ENCODE measurements at places on chromosomes 13 and 19.

GRCh38 chr19:17560205-17560595 is 4.8 kb downstream of the COLGALT1 start:
- peak; percentile 24 for DNase-seq

GRCh38 chr19:10000171-10000826 is 10.0 kb downstream of the COL5A3 start:
- no peak for DNase-seq

DNA sequence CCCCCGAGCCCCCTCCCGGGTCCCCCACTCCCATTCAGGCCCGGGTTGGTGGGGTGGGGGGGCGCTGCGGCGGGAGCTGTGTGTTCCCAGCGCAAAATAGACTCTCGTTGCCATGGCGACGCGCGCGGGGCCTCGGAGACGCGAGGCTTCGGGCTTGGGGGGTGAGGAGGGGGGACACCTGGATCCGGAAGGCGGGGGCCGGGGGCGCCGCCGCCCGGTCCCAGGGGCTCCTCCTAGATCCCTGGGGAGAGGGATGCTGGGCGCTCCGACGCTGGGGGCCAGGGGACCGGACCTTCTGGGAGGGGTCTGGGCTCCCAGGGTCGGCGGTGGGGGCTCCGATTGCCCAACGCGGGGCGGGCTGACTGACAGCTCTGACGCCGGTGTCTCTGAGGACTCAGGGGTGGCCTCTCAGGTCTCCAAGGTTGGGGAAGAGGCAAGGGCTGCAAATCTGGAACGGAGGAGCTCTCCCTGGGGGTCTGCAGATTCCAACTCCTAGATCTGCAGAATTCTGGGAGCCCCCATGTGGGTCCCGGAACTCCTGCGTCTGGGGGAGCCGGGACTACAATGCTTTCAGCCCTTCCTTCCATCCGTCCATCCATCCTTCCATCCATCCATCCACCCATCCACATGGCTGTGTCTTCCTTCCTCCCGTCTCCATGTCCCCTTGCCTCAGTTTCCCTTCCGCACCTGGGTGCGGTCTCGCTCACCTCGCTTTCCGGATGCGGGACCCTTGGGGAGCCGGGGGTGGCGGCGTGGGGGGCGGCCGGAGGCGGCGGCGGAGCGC is 9.1 kb upstream of the SHISA7 start:
- DNase-seq: no peak

DNA sequence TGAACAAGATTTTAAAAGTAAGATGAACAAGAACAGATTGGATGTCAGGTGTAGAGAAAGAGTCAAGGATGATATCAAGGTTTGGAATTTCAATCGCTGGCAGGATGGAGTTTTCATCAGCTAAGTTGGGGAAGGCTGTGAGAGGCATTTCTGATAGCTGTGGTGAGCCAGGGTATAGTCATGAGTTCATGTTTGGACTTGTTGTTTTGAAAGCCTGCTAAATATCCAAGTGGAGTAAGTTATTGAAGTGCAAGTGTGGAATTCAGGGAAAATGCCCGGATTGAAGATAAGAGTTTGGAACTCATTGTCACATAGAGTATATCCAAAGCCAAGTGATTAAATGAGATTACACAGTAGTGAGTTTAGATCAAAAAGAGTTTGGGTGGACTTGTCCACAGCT is 11.0 kb upstream of the EPSTI1 start:
- DNase-seq: no peak

GRCh38 chr13:21733475-21734263 is 62.8 kb downstream of the FGF9 start:
- DNase-seq: no peak

GRCh38 chr13:99425485-99426341 is 75.6 kb upstream of the TM9SF2 start:
- DNase-seq: no peak

DNA sequence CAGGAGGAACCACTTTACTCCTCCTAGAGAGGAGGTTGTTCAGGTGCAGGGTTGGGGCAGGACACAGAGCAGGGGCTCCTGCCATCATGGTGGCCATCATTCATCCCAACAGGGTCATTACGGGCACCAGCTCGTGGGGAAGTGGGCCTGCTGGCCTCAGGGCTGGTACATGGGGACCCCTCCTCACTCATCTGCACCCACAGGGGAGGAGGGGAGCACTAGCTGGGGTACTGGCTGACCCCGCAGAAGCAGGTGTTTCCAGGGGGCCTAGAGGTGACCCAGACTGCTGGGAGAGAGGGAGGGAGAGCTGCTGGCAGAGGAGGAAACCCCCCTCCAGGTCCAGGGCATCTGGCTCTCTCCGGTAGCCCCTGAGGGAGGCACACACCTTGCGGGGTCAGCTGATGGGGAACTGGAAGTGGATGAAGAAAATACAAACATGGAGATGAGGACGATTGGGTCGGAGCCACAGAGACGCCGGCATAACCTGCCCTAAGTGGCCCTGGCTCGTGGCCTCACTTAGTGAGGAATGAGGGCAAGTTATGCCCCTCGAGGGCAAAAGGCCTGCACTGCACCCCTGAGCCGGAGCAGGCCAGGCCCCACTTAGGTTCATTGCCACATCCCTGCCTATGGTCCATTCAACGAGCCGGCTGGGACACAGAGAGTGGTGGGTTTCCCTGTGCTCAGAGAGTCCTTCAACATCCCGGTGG is 76.2 kb downstream of the SOX1 start:
- DNase-seq: no peak

DNA sequence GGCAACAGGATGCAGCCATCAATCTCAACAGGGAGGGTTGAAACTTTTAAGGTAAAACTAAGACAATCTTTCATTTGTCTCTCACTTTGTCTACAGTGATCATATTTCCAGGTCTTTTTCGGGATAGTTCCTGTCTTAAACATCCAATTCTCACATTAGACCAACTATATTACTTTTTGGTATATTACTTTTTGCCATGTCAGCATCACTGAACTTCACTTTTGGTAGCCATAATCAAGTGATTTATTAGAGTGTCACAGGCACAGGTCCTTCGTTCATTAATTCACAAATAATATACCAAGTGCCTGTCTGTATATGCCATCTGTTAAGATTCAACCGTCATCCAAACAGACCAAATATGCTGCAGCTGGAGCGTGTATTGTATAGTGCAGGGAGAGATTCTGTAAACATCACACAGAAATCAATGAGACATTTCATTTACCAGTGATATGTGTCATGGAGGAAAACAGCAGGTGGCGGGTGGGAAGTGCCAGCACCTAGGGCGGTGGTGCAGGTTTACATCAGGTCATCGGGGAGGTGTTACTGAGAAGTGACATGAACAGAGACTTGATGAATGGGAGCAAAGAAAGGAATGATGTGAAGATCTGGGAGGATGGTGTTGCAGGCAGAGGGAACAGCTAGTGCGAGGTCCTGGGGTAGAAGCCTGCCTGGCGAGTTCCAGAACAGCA is 24.9 kb downstream of the ARHGEF7 start:
- DNase-seq: no peak

DNA sequence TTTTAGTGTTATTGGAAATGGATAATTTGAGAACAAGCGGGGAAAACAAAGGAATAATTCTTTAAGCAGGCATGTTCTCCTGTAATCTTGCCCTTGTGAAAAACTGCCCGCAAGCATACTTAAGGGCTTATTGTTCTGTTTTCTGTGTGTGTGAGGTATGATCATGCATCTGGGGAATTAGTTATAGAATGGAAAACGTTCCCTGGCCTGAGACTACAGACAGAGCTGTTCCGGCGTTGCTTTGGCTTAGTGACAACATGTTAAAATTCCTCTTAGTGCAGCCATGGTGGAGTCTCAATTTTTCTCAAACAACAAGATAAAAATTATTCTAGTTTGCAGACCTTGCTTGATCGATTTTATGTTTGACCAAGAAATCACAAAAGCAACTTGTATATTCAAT is 560.2 kb upstream of the SPRY2 start:
- DNase-seq: no peak

DNA sequence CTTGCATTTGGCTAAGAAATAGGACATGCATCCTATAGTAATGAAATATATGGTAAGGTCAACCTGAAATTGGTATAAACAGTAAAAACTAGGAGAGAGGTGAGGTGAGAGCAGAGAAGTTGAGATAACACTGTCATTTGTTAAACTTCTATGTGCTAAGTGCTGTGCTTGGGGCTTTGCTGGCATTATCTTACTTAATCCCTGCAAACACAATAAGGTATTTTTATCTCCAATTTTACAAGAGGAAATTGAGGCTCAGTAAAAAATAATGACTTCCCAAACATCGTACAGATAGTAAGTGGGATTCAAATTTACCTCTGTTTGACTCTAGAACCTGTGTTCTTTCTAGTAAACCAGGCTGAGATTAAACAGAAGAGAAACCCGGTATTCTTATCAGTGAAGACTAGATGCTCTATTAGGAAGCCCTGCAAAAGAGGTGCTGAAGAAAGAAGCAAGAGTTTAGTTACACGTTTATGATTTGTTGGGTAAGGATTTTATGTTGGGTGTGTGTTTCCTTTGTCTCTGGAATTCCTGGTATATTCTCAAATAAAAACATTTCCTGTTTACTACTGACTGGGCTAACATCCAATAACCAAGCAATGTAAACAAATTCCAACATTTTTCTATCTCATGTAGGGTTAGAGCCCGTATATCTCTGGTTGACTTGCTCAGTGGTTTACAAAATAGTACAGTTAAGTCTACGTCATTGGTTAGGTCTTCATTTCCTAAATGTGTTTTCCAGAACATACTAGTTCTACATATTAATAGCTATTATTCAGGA is 137.3 kb upstream of the FNDC3A start:
- DNase-seq: no peak

DNA sequence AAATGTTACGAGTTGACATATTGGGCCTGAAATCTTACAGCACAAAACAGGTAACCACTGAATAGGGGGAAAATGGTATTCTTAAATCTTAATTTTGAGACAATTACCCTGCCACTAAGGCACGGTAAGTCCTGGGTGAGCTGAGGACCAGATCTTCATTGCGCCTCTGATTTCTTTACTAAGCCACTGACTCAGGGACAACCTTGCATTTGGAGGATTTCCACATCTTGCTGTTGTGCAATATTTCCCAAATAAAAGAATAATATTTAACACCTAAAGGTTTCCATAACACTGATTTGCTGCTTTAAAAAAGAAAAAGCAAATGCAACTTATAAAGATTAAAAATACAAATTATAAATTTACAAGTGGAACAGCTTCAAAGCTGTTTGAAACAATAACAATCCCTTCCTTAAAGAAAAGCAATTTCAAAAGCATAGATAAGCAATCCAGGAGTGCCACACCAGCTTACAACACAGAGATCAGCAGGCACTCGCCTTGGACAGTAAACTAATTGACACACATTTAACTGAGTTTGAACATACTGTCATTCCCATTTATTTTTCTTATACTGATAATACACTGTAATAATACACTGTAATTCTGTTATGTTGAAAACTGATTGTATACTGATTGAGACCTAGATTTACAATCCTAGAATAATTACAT is 79.6 kb upstream of the DOCK9 start:
- no peak for DNase-seq

- no peak for DNase-seq
Observed at GRCh38 chr13:26468265-26468801, 89.2 kb upstream of the WASF3 start.

- DNase-seq: no peak
Observed at GRCh38 chr13:99459099-99459850, 42.0 kb upstream of the TM9SF2 start.

DNA sequence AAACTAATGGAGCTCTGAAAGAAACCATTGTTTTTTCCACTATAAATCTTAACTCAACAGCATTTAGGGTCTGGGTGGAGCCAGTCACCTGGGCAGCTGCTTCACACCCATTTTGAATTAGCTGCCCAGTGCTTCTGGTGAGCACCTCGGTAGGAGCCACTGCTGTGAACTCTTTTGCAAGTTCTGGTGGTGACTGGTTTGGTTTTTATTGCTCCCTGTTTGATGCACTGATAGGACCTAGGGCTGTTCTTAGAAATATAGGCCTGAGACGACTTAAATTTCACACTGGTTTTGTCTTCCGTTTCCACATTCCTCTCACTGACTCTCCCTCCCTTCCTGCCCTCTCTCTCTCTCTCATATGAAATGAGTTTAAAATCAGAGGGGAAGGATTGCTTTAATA is 103.9 kb downstream of the GGACT start:
- no peak for DNase-seq

DNA sequence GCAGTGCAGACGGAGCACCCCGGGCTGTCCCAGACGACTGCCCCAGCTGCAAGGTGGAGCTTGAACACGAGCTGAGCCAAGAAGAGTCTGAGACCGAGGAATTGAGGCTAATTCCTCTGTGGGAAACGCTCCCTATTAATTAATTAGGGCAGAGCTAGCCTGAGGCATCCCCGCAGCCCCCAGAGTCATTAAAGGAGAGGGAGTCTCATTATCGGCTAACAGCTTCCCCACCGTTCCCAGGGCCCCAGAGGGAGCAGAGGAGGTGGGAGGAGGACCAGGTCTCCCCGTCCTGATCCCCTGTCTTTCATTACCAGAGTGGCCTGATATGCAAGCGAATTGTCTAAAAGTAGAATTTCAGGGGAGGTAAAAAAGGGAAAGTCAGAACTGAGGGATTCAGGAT is 13.1 kb upstream of the SLC1A6 start:
- DNase-seq: no peak

DNA sequence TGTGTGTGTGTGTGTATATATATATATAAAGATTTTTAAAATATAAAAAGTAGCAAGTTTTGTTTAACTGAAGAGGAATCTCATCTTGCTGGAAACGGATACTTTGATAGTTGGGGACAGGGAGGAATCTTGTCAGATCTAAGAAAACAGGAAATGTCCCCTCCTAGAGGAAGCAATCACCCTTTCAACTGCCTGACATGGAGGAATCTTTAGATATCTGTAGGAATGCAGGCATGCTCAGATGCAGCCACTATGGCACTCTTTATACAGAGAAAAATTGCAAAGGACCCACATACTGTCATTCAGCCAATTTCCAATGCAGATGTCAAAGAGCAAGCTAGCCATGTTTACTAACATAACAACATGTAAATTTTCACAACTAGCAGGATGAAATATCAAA is 38.8 kb downstream of the ZNF611 start:
- DNase-seq: no peak

- DNase-seq: no peak
Observed at GRCh38 chr19:38425810-38426466, at the start of gene RASGRP4. RASGRP4 (minus strand) TSS chr19:38426219; CDS start chr19:38426091, 128 bp downstream.

DNA sequence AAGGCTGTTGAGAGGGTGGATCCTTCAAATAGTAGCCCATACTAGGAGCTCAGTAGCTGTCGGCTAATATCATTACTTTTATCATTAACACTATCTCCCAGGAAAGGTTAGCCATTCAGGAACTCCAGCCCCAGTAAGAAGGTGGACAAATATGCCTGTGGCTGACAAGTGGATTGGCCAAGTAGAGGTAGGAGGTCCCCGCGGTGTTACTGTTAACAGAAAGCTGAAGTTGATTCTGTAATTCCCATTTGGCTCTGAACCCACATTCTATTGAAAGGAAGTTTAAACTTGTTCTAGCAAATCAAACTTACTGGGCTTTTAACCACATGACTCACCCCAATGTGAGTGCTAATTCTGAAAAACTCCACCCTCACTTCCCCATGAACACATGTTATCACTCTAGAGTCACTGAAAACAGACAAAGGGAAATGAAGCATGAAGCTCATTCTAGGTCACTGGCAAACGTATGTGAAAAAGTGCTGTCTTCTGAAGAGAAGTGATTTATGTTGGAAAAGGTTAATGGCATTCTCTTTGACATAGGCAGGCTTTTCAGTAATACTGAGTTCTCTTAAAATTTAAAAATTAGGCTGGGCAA is 273.5 kb downstream of the FGF14 start:
- DNase-seq: peak; percentile 5
